ENCODE measurements at places on chromosomes 12 and 14. TPM values are rescaled to one million over a fixed set of nuclear protein-coding genes. Genes with fewer than 3 reads are reported as not detected.

DNA sequence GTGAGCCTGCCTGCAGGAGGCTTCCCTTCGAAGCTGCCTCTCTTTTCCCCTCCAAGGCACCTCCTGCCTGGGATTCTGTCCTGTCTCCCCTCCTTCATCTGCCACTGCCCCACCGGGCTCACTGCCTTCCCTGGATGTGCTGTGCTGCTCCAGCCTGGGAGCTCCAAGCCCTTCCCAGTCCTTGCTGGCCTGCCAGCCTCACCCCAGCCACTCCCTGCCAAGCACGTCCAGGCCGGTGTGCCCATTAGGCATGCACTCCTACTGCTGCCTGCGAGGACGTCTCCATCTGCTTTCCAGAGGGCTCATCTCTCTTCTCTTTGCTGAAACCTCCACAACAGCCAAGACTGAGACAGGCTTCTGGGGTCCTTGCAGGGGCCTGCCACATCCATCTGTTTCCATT is 8.4 kb upstream of the SLC25A47 start:
- no peak for DNase-seq

DNA sequence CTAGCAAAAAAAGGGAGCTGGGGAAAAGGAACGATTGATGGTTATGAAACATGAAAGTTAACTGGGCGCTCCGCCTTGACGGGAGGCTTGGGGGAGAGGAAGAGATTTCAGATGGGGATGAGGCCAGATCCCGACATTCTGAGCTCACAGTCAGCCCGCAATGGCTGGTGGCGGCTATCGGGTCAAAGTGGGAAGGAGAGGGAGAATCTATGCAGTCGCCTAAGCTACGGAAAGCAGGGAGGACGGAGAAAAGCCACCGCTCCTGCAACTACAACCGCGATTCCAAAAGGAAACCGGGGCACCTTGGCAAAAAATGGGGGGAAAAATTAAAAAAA is 502 bp downstream of the MPHOSPH9 start:
- DNase-seq, result no peak

DNA sequence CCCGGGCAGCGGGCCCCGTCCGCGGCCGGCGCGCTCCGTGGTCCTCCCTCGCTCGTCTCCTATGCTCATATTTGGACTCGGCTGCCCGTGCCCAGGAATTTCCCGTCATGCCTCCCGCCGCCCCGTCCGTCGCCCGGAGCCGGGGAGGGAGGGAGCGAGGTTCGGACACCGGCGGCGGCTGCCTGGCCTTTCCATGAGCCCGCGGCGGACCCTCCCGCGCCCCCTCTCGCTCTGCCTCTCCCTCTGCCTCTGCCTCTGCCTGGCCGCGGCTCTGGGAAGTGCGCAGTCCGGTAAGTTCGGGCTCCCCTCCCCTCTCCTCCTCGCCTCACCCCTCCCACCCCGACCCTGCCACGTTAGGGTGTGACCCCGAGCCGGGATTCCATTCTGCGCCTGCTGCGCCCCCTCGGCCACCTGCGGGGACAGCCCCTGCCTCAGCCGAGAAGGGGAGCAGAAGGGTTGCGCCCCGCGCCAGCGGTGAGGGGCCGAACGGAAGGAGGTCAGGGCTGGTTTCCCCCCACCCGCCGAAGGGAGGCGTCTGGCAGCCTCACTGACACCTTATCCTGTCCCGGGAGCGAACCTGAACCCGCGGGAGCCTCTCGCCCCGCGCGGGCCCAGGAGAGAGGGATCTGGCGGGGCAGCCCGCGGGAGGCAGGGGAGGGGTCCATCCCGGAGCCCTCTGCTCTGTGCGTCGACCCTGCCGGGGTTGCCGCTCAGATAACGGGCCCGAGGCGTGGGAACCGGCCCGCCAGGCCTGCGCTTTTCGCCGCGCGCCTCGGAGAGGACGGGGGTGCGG is at the start of gene MSRB3:
Gene MSRB3, plus strand, starts transcription at position 108 of the 793 bp plus-strand sequence. CDS start 29,897 bp downstream, outside the sequence.
- peak; percentile 78 for DNase-seq

GRCh38 chr14:24411443-24412389 is 12.9 kb downstream of the NYNRIN start:
- DNase-seq, result peak; percentile 31

GRCh38 chr14:64604001-64604400 is 54.2 kb downstream of the PPP1R36 start:
- peak; percentile 12 for DNase-seq

NEUROD4 gene
- not detected for total RNA-seq

STON2 gene
- total RNA-seq, result 1.3 TPM

SP1 gene
- 41.5 TPM for total RNA-seq

Data from M059J (cell line).